ENCODE measurements at places on chromosomes 1 and 21.

DNA sequence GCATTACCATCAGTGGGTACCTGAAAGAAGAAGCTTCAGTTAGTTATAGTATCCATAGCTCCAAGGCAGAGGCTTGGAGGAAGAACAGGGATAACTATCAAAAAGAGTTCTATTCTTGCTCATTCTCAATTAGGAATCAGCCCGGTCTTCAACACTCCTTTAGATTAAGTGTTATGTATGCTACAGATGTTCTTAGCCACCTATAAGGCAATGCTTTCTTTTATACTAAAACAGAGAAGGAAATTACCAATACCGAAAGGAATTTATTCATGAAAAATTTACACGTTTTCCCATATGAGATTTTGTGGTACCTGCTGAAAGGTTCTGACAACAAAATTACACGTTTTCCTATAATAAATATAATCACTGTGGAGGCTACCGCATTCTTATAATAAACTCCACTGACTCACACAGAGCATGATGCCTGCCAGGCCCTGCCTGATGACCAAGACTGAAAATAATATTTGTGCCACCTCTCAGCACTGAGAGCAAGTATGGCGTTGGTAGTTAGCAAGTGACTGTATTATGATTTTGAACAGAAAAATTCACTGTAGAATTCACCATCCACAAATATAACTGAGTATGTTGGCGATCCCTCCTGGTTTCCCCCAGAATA lies 58.3 kb downstream of the APP start:
- DNase-seq = no peak

DNA sequence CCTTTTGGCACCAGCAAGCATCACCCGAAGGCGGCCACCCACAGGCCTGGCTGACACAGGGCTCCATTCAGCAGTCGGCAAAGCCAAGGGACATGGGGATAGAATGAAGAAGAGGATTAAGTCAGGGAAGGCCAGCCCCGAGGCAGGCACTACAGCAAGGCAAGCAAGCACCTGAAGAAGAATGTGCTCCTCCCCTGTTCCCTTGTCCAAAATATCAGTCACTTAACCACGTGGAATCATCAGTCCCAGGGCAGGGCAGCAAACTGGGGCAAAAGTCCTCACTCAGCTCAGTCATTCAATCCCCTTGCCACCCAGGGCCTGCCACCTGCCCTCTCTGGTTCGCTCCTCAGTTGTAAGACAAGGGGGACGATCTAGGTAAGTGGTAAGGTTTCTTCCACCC lies 9.3 kb downstream of the KANK4 start:
- no peak for DNase-seq

DNA sequence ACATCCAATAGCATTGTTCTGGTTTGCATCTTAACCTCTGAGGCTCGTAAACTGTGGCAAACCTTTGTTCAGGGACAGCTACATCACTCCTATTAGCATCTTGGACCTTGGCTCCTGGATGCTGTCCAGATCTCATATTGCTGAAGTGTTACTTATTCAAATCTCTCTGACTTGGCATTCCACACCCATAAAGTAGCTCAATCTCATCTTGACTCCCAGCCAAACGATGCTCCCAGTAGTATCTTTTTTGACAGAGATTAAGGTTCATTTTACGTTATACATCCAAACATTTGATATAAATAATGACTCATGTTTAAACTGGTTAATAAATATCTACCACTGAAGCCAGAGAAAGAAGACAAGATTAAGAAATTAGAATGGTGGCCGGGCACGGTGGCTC lies 4.4 kb upstream of the FLVCR1 start:
- no peak for DNase-seq

DNA sequence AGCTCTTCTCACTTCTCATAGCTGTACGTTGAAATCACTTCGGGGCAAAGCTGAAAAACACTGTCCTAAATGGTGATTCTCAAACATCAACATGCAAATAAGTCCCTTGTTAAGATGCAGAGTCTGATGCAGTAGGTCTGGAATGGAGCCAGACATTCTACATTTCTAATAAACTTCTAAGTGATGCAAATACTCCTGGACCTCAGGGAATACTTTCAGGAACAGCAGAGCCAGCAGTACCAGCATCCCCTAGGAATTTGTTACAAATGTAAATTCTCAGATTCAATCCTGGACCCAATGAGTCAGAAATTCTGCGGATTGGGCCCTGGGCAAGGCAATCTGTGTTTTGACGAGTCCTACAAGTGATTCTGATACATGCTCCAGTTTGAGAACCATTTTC lies 152.3 kb downstream of the PCNX2 start:
- DNase-seq = no peak

DNA sequence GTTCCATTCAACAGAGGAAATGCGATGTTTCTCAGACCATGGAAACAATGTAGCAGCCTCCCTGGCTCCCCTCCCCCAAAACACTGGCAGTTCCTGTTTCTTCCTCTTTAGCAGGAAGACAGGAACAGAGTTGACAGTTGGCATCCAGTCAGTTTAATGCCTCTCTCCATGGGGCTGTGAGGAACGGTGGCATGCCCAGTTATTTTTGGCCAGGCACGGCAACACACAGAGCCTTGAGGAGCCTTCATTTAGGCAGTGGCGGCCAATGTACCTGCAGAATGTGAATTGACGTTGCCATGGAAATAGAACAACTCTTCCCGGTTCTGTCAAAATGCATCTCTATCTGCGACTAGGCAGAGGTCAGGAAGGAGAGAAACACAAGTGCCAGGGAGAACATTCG lies 330.6 kb downstream of the DSCAM start:
- DNase-seq = no peak
